ENCODE measurements at places on chromosomes 12 and 14.

DNA sequence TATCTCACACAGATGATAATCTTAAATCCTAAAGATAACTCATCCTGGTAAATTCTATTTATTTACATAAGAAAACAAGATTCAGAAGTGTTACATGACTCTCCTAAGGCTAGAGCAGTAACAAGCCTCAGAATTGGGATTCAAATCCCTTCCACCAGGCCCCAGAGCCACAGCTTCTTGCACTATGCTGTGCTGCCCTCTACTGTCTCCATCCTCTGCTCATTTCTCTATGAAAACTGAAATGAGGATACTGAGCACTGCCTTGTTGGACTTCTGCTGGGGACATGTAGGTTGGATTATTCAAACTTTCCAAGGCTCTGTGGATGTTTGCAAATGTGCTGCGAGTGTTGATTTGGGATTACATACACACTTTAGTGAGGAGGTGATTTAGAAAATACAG is 23.5 kb upstream of the C12orf50 start:
- DNase-seq: peak; percentile 68

DNA sequence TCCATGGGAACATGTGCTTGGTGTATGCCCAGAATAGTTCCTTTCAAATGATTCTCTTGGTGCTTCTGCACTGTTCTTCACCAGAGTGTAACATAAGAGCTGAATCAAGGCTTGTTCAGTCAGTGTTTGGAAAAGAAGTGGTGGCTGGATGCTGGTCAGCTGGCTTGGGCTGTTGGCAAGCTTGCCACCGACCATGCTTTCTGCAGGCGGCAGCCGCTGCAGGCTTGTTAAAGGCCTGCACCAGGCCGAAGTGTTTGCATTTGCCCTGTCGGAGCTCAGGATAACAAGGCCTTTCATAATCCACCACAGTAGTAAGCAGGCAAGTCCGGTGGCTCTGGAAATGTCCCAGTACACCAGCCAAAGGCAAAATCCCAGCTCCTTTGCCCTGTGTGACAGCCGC is 26.9 kb downstream of the DAAM1 start:
- DNase-seq: no peak

DNA sequence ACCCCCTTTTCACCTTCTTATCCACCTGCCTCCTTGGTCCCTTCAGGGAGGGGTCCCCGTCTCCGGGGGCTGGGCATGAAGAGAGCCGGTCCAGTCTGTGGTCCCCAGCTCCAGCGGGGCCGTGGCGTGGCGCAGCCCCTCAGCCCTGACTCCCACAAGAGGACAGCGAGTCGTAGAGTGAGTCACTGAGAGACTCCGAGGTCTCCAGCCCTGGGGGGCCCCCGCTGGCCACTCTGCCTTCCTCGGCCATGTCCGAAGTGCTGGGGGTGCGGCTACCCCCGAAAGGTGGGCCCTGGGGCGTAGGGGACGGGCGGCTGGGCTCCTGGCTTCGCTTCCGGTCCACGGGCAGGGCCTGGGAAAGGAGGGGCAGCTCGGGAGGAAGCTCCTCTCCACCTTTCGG is 36.5 kb downstream of the NCKAP5L start:
- no peak for DNase-seq

DNA sequence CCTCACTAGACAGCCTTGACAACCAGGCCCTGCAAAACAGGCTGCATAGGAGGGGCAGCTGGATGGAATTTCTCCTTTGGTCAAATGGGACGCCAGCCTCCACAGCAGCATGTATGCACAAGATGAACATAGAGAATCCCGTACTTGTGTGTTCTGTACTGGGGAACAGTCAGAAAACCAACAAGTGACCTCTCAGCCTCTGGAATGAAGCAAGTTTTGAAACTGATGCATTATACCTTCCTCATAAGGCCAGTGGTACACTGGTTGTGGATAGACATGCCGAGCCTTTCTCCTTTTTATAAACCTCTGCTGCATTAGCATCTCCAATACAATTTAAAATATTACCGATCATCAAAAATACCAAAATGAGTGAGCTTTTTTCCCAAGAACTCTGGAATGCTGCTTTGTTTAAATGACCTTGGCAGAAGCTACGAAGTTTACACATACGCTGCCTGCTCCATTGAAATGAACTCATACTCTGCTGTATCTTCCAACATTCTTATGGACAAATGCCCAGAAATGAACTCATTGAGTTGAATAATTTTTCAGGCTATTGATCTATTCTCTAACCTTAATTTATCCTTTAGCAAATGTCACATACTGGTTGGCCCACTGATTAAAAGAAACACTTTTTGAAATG is 47.6 kb upstream of the FERMT2 start:
- DNase-seq: no peak

DNA sequence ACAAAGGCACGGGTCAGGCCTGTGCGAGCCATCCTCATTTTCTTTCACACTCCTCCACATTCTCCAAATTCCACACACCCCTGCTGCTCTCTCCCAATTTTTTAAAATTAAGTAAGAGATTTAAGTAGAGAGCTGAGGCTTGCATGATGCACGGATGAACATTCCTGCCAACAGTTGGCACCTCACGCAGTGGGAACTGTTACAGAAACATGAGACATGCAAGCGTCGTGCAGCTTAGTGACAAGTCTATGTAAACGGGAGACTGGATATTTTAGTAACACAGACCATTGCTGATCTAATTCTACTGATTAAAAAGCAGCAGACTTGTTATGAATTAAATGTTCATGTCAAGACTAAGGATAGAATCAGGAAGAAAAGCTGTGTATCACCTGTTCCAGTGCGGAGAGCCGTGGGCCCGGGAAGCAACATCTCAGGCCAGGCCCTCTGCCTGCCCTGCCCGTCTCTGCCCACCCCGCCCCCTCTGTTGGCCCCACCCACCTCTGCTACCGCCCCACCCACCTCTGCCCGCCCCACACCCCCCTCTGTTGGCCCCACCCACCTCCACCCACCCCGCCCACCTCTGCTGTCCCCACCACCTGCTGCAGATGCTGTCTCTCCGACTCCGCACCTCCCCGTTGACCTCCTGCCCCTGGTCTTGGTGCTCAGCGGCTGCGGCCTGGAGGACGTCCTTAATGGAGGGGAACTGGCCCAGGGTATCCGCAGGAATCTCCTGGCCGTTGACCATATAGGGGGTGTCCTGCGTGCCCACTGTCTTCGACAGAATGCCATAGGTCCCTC is 21.2 kb downstream of the GOLGA3 start:
- DNase-seq: no peak

- peak; percentile 78 for DNase-seq
These were observed 557 bp downstream of the COPS7A start for GRCh38 chr12:6724409-6724797.

DNA sequence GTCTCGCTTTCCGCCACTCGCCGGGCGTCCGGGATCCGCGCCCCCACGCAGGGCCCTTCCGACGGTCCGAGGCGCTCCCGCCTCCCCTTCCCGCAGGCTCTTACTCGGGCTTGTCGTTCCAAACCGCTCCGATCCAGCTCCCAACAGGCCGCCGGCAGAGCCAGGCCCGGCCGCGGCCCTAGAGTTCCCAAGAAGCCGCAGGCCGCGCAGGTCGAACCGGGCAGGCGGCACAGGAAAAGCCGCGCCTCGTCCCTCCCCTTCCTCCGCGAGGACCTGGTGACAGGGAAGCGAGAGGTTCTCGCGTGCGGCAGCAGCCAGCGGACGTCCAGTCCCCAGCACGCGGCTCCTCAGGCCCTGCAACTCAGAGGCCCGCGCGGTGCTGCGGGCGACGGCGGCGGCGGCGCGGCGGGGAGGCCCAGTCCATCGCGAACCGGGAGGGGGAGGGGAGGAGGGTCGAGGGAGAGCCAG is 272 bp downstream of the HECTD1 start:
- DNase-seq: no peak

DNA sequence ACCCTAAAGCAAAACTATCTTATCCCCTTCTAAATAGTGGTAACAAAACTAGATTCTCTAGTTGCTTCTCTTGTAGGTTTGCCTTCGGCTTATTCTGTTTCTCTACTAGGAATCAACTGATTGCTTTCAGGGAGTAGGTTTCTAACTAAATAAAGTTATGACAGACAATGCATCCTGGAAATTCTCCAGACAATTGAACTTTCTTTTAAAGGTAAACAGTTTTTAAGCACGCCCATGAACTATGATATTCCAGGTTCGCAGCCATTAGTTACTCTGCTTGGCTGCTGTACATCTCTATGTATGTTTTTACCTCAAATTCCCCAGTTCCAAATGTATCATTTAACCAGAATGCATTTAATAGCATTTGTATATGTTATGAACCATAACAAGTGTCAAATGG is 23.9 kb downstream of the EIF2S3B start:
- no peak for DNase-seq

GRCh38 chr14:57785058-57785457 is 80.8 kb downstream of the SLC35F4 start:
- DNase-seq: no peak

- no peak for DNase-seq
These were observed 55.8 kb downstream of the CMAS start for GRCh38 chr12:22101749-22102243.

DNA sequence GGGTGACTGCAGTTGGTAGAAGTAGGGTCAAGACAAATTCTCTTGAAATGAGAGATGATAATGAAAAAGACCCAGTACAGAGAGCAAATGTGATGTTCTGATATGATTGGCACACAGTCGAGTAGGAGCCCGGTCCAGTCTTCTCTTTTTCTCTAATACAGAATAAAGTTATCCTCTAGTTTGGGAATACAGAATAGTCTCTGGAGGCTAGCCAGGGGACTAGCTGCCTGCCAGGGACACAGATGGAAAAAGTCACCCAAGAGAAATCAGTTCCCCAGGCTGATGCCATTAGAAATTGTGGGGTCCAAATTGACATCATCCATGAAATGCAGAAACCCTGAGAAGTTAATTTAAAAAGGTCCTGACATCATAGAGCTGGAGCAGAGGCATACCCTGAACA is 177.2 kb upstream of the NEDD1 start:
- no peak for DNase-seq

DNA sequence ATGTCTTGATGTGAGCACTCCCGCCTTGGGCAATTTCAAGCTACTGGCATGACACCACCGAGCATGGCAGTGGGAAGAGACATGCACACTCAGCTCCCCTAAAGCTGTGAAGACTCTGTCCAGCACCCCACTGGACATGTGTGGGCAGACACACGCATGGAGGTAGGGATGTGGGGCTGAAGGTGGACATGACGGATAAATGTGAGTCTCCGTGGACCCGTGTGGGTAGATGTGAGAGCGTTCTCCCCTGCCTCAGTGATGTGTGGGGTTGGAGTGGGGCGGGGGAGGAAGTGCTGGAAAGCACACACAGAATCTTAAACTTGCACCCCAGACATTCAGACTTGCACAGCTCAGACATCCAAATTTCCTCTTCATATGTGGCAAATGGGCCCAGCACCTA is 12.6 kb downstream of the SLC6A12 start:
- DNase-seq: no peak

DNA sequence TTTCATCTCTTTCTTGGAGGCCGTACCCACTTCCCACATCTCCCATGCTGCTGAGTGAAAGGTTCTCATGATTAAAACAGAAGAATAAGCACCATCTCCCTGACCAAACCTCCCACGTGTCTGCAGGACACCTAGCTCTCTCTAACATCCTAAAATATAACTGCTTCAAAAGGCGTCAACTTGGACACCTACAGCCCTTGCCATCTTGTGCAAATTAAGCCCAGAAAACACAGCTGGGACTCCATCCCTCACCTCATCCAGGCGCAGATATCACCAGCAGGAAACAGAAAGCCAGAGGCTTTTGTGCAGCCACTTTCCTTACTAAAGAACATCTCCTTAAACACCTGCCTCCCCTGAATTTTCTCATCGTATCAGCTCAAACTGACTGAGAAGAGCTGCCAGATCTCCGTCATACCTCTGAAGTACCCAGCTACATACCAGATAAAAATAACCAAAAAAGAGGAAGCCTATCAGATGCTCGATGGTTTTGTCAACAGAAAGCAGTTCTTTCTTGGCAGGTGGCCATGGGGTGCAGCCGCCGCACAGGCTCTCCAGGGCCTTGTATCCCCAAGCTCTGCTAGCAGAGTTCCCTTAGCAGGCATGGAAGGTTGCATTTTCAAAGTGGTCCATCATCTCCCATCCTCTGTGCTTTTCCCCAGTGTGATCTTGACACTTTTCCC is 28.8 kb downstream of the MAP3K9 start:
- peak; percentile 7 for DNase-seq

- peak; percentile 89 for DNase-seq
These were observed 798 bp upstream of the RASAL1 start for GRCh38 chr12:113136128-113136989.

DNA sequence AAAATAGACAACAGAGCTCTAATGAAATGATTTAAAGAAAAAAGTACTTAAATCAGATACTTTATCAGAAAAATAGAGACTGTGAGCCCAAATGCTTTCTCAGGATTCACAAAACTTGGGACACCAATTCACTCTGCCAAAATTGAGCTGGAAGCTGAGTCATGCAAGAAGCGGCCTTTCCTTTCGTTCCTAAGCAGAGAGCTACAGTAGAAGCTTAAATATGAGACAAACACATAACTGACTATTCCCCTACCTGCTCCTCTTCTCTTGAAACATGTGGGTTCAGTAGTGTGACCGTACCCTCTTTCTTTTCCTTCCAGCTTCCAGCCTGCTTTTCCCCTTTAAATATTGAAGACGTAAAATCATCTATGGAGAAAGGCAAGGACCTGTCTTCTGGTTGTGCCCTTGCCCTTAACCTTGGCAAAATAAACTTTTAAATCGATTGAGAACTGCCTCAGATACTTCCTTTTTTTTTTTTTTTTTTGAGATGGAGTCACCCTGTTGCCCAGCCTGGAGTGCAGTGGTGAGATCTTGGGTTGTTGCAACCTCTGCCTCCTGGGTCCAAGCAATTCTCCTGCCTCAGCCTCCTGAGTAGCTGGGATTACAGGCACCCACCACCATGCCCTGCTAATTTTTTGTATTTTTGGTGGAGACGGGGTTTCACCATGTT is 4.4 kb upstream of the SDS start:
- DNase-seq: peak; percentile 53

GRCh38 chr14:37826869-37827268 is 231.4 kb downstream of the TTC6 start:
- DNase-seq: no peak

DNA sequence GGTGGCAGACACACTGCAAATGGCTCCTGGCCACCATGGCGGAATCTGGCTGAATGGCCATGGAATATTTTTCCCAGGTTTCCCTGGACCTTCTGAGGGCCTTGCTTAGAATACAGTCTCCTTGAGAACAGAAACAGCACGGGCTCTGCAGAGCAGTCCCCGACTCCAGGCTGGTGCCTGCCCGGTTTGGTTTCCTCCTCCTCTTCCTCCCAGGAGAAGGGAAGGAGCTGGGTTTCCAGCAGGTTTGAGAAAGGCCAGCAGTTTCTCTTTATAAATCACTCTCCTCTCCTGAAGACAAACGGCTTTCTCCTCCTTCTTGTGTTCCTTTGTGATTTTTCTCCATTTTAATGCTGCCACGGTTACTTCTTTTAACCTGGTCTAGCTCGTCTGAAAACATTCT is 106.8 kb upstream of the RFLNA start:
- DNase-seq: no peak

- no peak for DNase-seq
These were observed 10.6 kb upstream of the LBHD2 start for GRCh38 chr14:103073367-103073875.

GRCh38 chr12:82146740-82147139 is 211.4 kb downstream of the CCDC59 start:
- no peak for DNase-seq
